Right ventricle myocardium inferior (tissue), 1 donor: ENCODE measurements at places on chromosomes 7 and 10. TPM values are rescaled to one million over a fixed set of nuclear protein-coding genes. Genes with fewer than 3 reads are reported as not detected.

ACHE gene
- 0.73 TPM for total RNA-seq

AKR1C1 gene
- 39.6 TPM for total RNA-seq

LIPJ gene
- not detected for total RNA-seq

CALCR gene
- total RNA-seq = 0.05 TPM

PRR15 gene
- total RNA-seq = 0.32 TPM

PIK3CG gene
- total RNA-seq = 2.5 TPM

ADAM12 gene
- 0.35 TPM for total RNA-seq

SAMD9 gene
- 3.2 TPM for total RNA-seq

SYT15B gene
- 0.62 TPM for total RNA-seq

DNA sequence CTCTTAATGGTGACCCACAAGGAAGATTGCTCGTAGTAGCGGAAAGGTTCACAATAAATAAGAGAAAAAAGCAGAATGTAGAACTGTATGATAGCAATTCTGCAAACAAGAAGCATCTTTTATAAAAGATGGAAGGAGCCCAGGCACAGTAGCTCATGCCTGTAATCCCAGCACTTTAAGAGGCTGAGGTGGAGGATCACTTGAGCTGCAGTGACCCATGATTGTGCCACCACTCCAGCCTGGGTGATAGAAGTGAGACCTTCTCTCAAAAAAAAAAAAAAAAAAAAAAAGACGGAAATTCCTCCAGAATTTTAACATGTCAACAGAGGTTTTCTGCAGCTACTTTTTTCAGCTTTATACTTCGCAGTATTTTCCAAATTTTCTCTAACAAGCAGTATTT, 13.2 kb downstream of the GATAD1 start:
- DNase-seq = no peak

GRCh38 chr7:27051451-27051850, 44.3 kb downstream of the HOXA1 start:
- DNase-seq = no peak

DNA sequence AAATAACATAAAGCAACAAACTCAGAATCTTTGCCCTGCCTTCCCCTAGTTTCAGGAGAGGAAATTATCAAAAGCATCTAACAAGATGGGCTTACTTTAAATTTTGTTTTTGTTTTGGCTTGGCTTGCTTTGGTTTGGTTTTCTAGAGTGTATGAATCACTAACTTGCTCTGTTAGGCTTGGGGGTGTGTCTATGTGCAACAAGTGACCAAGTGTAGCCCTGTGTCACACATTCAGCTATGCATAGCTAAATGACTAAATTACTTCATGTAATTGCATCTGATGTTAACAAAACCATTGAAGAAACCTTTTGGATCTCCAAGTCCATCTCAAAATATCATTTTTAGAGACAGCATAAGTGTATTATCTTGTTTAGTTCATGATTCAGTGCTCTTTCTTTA, 251.0 kb downstream of the TFEC start:
- no peak for DNase-seq

GRCh38 chr10:30345611-30346010, 3.5 kb downstream of the MTPAP start:
- DNase-seq = no peak

DNA sequence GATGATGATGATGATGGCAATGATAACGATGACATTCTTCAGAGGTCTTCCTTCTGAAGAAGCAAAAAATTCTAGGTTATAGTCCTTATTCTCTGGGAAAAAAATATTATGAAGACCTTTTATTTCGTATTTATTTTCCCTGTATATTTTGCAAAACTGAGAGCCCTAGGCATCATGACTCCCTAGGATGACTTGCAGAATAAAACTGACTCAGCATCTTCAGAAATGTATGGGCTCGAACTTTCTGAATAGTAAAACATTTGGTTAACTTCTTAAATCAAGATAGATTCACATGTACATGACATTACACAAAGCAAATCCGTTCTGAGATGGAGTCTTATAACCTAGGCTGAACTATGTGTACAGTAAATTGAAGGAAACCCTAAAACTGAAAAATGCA, 29.4 kb downstream of the DKK1 start:
- DNase-seq = no peak

- DNase-seq = no peak
Measured at GRCh38 chr7:9575716-9576115, 1142.3 kb downstream of the NXPH1 start.

DNA sequence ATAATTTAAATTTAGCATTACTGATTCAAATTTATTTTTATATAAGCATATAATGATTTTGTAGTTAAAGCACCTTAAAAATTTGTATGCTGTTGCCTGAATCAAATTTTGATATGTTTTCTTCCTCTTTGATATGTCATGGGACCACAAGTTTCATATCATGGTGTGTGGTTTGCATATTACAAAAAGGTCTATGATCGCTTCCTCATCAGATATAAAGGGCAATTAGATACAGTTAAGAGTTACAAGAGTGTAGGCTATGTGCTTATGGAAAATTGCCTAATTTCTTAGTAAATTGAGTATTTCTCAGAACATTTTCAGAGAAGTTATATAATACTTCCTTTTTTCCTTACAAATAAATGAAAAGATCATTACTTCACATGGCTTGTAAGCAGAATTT, 22.2 kb downstream of the MRC1 start:
- no peak for DNase-seq

GRCh38 chr7:140672382-140673062, at the start of gene ADCK2:
Gene ADCK2, plus strand, starts transcription at chr7:140672945. Its CDS starts 386 bp downstream, at chr7:140673331.
- DNase-seq = peak; percentile 81

DNA sequence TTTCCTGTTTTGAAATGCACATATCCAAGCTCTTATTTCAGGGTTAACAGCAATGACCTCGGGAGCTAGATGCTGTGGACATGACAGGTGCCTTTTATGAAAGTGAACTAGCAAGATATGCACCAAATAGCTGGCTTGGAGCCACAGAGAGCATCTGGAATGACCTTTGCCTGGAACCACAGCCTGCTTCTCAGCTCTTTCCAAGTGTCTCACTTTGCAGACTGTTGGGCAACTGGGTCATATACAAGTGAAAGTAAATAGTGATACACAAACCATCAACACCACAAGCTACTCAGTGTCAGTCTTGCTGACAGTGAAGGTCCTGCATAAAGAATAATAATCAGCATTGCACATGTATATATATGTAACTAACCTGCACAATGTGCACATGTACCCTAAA, 183.5 kb downstream of the RNF133 start:
- DNase-seq = no peak

GRCh38 chr10:75470901-75471300, 39.5 kb downstream of the LRMDA start:
- DNase-seq = no peak

- DNase-seq = no peak
Measured at GRCh38 chr10:110059925-110060324, 52.1 kb downstream of the ADD3 start.

DNA sequence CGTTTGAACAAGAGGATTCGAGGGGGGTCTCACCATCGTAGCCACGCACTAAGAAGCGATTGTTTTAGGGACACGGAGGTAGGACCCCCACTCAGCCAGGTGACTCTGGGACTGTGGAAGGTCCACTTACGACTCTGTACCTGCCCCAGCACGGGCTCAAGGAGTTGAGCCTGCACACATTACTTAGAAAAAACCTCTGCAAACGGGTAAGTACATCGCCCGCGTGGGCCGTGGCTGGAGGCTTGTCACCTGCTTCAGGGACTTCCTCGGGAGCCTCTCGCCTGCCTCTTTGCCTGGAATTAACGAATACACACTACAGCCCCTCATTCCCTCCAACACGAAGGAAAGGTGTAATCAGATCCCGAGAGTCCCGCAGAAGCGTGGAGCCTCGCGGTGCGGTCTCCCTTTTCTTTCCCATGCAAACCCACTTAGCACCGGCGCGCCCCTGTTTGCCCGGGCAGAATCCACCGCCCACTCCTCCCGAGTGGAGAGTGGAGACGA, 826 bp downstream of the PODXL start:
- DNase-seq = peak; percentile 28

DNA sequence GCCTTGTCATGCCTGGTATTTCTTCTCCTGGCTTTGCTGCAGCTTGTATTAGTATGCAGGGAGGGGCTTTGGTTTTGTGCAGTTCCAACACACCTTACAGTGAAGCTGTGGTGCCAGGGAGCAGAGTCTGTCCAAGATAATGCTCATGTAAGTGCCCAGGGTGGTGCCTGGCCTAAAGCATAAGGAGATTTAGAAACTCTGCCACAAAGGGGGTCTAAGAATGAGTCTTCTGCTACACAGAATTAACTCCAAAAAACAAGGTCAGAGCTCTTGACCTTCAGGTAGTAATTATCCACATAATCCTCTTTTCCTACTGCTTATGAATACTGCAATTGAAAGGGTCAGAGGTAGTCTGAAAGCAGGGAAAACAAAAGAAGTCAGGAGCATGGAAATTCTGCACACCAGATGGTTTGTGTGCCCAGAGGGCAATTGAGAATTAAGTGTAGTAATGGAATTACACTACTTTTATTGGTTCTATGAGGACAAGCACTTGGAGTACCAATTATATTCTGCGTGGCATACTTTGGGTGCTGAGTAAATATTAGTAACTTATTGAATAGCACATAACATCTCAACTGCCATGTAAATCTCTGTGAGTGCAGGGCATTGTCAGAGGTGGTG, 121.5 kb downstream of the KAT6B start:
- no peak for DNase-seq

- DNase-seq = no peak
Measured at GRCh38 chr10:60649485-60650377, 128.5 kb upstream of the CDK1 start.

DNA sequence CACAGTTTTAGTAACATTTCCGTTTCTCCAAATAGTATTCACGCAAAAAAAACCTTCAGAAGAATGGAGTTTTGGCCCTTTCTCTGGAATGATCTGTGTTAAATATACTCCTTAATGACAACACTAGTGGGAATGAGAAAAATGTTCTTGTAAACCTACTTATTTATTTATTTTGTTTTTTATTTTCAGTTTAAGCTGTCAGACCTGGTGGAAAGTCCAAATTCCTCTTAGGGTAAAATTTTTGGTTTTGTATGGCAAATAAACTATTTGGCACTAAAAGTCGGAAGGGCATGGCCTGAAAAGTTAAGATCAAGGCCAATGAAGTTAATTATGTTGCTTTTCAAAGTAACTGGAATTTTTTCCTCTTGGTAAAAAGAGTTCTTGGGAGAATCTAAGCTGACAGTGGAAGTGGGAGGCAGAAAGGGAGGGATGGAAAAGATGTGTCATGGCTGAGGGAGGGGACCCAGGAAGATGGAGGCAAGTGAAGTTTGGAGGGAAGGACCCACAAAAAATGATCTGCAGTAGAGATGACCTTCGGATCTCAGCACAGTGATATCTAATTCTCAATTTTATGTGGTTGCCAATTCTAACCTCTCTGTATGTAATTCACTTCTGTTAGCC, 33.5 kb upstream of the VPS41 start:
- no peak for DNase-seq

DNA sequence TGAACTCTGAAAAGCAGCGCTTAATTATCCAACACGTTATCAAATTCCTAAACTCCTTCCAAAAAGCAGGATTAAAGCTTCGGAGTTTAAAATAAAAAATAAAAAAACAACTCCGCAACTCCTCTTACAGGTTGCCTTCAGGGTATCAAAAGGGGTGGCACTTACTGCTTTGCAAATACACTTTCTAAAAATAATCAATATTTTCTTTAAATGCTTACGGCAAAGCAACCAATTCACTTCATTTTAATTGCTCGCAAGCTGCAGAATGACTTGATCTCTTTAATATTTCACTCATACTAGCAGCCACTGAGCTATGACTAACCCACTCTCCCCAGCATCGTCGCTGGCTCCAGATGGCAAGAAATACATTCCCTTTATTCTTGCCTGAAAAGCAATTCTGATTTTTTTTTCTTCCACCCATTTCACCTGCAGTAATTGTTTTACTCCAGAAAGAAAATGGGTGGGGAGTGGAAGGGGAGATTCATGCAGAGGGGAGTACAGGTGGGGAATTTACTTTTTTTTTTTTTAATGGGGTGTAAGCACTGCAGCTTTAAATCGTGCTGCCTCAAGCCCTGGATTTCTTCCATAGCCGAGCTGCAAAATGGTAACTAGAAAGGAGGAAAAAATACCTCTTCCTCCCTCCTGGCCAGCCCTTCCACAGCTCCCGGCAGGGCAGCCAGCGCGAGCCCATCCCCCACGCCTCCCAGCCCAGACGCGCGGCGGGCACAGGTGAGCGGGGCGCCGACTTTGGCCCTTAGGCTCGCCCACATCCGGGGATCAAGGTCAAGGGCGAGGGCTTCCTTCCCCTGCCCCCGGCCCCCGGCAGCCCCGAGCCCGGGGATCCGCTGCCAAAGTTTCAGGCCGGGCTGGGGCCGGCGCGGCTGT, 54.2 kb upstream of the FHIP2A start:
- DNase-seq = peak; percentile 74

DNA sequence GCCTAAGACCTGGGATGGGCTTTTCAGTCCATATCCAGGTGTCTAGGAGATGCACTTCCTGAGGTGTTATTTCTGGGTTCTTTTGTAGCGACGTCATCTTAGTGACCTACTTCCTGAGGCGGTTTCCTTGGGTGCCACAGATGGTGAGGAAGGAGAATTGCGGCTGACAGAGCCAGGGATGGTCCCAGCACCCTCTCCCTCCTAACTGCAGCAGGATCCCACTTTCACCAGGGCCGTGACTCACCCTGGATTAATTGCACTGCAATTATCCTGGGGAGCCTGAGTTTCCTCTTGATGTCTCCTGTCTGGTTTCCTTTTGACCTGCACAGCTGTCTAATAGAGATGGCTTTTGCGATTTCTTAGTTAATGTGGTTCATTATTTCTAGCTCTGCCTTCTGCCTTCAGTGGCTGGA, 271.7 kb downstream of the TCF7L2 start:
- no peak for DNase-seq

GRCh38 chr10:77874872-77875271, 51.7 kb downstream of the DLG5 start:
- no peak for DNase-seq

DNA sequence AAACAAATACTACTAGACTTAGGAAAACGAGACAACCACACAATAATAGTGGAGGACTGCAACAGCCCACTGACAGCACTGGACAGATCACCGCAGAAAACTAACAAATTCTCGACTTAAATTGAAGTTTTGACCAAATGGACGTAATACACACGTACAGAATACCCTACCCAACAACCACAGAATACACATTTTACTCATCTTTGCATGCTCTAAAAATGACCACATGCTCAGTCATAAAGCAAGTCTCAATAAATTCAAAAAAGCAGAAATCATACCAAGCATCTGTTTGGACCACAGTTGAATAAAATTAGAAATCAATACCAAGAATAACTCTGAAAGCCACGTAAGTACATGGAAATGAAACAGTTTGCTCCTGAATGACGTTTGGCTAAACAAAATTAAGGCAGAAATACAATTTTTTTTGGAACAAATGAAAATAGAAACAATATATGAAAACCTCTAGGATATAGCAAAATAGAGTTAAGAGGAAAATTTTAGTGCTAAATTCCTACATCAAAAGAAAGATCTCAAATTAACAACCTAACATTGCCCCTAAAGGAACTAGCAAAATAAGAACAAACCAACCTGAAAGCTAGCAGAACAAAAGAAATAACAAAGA, 30.6 kb downstream of the MAPK8 start:
- DNase-seq = no peak

DNA sequence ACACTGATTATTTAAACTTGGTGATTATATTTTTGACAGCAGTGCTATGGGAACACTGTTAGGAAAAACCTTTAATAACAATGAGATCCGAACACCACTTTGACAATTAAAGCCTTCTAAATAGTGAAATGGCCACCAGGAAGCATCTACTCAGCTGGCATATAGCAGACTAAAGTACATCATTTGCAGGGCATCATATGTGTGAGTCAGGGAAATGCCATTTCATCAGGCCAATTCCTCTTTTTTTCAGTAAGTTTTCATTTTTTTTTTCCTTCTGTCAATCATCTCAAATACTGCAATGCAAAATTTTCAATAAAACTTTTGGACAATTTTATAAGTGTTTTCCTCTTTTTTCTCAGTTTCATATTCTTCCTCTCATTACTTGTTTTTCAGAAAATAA, 521.4 kb upstream of the SEMA3D start:
- no peak for DNase-seq
